ENCODE measurements at places on chromosomes 11 and 22.

DNA sequence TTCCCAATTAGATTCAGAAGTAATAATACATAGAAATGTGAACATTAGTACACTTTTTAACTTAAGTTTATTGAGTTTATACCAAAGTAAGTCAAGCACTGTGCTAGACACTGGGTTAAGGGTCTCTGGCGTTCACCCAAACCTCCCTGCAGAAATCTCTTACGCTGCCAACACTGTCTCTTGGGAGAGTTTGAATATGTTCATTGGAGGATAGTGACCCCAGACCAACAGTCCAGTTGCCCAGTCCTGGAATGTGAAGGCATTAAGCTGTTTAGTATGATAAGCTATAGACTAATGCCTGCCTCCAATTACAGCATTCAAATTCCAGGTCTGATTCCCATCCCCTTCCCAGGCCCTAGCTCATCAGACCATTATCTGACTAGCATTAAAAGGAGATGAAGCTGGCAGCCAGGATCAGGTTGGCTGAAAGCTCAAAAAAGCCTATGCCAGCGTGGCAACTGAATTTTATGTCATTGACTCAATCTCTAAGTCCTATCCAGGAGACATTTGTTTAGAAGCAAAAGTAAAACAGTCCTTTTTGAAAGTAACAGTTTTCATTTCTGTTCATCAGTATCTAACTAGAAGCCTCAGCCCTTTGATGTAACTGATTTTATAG lies 77.8 kb downstream of the SFI1 start:
- no peak for DNase-seq

GRCh38 chr11:58485961-58486360 lies 21.9 kb downstream of the OR5B21 start:
- DNase-seq = no peak

- DNase-seq = no peak
Measured at GRCh38 chr11:77054084-77054483, 12.7 kb upstream of the CAPN5 start.

DNA sequence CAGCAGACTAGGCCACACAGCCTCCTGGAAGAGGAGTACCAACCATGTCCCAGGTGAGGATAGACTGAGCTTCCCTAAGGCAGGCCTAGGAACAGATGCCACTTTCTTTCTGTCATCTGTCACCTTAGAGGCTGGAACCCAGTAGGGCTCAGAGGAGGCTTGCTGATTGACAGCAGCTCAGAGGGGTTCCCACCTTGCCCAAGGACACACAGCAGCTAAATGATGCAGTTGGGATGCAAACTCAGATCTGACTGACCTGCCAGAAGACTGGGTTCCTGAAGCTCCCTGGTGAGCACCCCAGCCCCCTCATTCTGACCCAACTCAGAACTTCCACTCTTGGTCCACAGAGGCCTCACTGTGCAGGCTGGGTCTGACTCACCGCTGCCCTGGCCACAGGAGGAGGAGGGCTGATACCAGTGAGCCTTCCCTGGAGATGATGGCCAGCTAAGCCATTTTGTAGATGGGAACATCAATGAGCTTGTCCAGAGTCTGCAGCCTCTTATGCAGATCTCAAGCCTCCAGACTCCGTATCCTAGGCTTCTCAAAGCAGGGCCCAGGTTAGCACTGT lies 14.0 kb downstream of the CAPN5 start:
- no peak for DNase-seq

DNA sequence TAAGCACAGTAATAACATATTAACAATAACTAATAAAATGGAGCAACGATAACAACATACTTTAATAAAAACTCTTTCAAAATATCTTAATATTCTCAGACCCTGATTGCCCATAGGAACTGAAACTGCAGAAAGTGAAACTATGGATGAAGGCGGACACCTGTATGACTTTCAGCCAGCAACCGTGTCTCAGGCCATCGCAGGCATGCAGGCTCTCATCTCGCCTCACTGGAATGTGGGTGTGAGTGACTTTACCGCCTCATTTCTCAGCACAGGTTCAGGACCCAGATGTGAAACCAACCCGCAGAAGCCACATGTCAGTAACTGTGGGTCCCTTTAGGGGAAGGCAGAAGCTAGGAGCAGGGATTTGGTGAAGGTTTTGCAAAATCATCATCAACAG lies 539.1 kb downstream of the FAM181B start:
- no peak for DNase-seq

- no peak for DNase-seq
Measured at GRCh38 chr11:62908468-62909072, 12.6 kb downstream of the CHRM1 start.

GRCh38 chr11:115802641-115803040 lies 298.4 kb upstream of the CADM1 start:
- no peak for DNase-seq

DNA sequence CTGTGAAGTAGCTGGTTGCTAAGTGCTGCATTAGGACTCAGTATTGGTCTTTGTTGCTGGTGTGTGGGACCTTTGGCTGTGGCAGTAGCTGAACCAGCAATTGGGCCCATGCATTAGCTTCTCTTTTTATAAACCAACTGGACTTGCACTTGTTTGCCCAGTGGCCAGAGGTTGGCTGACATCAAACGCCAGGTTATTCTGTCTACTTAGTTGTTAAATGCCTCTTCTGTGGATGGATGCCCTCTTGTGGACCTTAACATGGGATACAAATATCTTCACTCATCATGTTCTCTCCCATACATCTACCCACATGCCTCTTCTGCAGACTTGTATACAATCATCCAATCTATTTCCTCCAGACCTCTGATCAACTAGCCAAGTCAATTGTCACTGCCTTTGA lies 26.4 kb upstream of the ARHGAP20 start:
- DNase-seq = no peak

GRCh38 chr11:44960200-44960845 lies 9.6 kb upstream of the TP53I11 start:
- no peak for DNase-seq

GRCh38 chr22:29555065-29555644 lies 1.6 kb upstream of the THOC5 start:
- DNase-seq = no peak

GRCh38 chr22:44944883-44945601 lies 64.8 kb downstream of the PHF21B start:
- no peak for DNase-seq

- DNase-seq = no peak
Measured at GRCh38 chr11:116061322-116061721, 557.1 kb upstream of the CADM1 start.

- no peak for DNase-seq
Measured at GRCh38 chr11:117827521-117828511, 3.3 kb upstream of the FXYD2 start.

- DNase-seq = no peak
Measured at GRCh38 chr22:18136563-18137320, 13.2 kb upstream of the USP18 start.

DNA sequence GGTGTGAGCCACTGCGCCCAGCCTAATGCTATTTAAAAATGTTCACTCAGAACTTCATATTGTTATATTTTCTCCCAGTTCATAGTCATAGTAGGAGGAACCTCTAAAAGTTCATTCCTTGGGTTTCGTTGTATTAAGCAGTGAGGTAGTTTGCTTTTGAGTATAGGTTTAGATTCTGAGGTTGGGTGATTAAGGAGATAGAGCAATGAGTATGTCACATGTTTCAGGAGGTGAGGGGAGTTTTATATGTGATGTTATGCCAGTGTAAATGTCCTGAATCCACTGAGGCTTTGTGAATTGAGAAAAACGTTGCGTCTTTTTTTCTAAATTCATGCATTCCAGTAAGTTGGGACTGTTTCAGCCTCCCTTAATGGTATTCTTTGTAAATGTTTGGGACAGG lies 4.2 kb downstream of the UBE2L3 start:
- DNase-seq = no peak

- no peak for DNase-seq
Measured at GRCh38 chr11:6199174-6199810, at the start of gene OR52W1. Gene OR52W1 (plus strand): TSS chr11:6199224. CDS start chr11:6199224, 0 bp downstream.

DNA sequence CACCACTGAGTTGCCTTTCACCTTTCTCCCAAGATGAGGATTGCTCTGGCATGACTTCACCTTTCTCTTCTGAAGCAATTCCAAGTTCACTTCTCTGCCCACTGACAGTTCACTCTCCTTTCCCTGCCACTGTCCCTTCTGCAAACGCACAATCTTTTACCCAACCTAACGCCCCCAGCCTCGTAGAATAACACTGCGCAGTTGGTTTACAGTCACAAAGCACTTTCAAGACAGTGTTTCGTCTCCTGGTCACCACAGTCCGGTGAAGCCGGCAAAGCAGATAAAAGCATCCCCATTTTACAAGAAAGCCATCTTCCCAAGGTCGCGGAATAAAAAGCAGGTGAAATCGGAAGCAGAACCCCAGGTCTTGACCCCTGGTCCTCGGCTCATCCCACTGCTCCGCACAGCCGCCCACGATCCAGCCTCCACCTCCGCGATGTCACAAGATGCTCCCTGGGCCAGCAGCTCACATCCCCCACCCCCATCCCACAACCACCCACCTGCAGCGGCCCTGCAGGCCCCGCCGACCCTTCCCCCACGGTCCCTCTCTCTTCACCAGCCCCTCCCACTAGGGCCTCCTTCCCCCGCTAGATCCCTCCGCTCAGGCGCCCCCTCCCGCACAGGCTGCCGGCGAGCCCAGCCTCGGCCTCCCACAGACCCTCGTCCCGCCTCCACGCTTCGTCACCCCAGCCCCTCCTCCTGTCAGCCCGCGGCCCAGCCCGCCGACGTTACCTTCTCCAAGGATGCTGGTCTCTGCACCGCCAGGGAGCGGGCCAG lies 585 bp downstream of the PI4KA start:
- peak; percentile 79 for DNase-seq

GRCh38 chr11:65334696-65335295 lies 1.1 kb downstream of the DPF2 start:
- no peak for DNase-seq

GRCh38 chr22:49538006-49538405 lies 289.7 kb downstream of the BRD1 start:
- no peak for DNase-seq

- DNase-seq = no peak
Measured at GRCh38 chr11:115502636-115503082, 1.6 kb downstream of the CADM1 start.

- no peak for DNase-seq
Measured at GRCh38 chr11:126246636-126247035, 22.1 kb downstream of the SRPRA start.

DNA sequence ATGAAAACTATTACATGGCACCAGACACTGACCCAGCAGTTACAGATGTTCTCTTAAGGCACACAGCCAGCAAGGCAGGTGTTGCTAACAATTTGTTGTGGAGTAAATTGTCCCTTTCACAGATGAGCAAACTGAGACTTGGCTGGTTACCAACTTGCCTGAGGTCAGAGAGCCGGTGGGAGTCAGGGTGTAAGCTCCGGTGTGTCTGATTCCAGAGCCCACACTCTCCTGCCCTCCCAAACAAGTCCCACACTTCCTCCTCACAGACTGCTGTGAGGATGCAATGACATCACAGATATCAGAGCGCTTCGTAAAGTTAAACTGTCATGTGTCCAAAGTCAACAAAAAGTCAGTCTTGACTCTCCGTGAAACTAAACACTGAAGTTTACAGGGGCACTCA lies 12.5 kb downstream of the GDPD5 start:
- DNase-seq = no peak

GRCh38 chr11:100948936-100949335 lies 180.7 kb downstream of the PGR start:
- DNase-seq = no peak

GRCh38 chr11:40998920-40999319 lies 460.5 kb downstream of the LRRC4C start:
- DNase-seq = no peak

DNA sequence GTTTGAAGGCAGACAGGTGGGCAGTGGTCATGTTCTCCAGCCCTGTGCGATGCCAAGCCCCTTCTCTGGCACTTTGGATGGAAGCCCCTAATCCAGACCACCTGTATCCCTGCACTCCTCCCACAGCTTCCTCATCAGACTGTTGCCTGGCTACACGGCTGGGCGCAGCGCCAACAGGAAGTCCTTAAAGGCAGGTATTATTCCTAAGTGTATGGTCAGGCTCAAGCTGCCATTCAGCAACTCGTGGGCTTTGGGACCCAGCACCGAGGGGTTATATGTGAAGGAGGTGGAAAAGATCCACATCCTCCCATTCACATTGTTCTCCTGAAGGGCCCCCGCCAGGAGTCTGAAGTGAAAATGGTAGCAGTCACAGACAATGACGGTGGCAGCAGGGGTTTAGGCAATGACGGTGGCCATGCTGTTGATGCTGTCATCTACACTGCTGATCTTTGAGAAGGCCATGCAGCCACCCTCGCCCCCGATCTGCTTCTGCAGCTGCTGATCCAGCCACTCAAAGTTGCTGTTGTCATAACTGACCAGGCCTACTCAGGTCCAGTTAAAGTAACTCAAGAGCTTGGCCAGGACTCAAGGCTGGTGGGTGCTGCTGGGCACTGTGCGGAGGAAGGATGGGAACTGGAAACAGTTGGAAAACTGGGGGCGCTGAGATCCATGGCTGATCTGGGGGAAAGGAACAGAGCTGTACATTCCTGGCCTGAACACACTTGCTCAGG lies 27.7 kb downstream of the OR6Q1 start:
- no peak for DNase-seq

- no peak for DNase-seq
Measured at GRCh38 chr22:36858966-36859365, 1.8 kb upstream of the NCF4 start.

DNA sequence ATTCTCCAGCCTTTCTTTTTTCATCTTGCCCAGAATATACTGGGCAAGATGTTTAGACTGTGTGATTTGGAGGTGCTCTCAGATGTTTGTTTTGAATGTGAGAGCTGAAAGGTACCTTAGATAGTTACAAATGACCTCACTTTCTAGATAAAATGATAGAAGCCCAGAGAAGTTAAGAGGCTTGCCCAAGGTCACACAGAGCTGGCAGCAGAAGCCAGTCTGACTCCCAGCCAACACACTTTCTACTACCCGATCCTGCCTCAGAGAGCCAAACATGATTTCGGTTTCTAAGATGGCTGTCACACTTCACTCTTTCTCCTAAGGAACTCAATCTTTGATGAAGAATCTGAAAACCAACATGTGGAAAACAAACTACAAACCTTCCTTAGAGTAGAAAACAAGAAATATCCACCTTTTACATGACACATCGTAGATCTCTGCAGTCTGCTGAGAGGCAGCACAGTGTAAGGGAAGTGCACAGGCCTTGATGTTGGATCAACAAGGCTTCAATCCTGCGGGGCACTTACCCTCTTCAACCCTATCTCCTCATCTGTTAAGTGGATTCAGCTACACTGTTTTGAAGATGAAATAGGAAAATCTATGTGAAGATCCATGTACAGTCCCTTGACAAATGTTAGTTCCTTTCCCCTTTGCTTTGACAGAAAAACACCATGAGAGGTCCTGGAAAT lies 58.6 kb downstream of the SYTL2 start:
- no peak for DNase-seq

GRCh38 chr11:9787981-9788521 lies 124.2 kb downstream of the SWAP70 start:
- DNase-seq = no peak

- DNase-seq = no peak
Measured at GRCh38 chr11:8177136-8177535, 8.3 kb upstream of the RIC3 start.

GRCh38 chr22:48053973-48054372 lies 1291.5 kb downstream of the TBC1D22A start:
- no peak for DNase-seq

GRCh38 chr22:33271390-33272161 lies 213.4 kb upstream of the SYN3 start:
- no peak for DNase-seq
